ENCODE measurements at places on chromosomes 11 and 22. TPM values are rescaled to one million over a fixed set of nuclear protein-coding genes. Genes with fewer than 3 reads are reported as not detected.

GRCh38 chr22:37985751-37986281, 1.5 kb upstream of the SOX10 start:
- DNase-seq = no peak

- DNase-seq = peak; percentile 71
Measured at GRCh38 chr22:48821346-48821690, 1006.4 kb downstream of the BRD1 start.

GRCh38 chr11:88310246-88310645, 27.3 kb downstream of the CTSC start:
- no peak for DNase-seq

- DNase-seq = no peak
Measured at GRCh38 chr22:23357053-23357452, 176.7 kb downstream of the BCR start.

- DNase-seq = no peak
Measured at GRCh38 chr11:117944554-117944953, 15.4 kb upstream of the TMPRSS13 start.

DNA sequence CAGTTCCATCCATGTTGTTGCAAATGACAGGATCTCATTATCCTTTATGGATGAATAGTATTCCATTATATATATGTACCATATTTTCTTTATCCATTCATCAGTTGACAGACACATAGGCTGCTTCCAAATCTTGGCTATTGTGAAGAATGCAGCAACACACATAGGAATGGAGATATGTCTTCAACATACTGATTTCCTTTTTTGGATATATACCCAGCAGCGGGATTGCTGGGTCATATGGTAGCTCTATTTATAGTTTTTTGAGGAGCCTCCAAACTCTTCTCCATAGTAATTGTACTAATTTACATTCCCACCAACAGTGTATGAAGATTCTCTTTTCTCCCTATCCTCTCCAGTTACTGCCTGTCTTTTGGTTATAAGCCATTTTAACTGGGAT, 383.9 kb upstream of the CHORDC1 start:
- DNase-seq = no peak

- no peak for DNase-seq
Measured at GRCh38 chr22:31173386-31174145, 13.6 kb downstream of the RNF185 start.

- no peak for DNase-seq
Measured at GRCh38 chr22:19836512-19836911, 18.2 kb downstream of the GNB1L start.

ADSL gene
- 55.1 TPM for total RNA-seq

SSH3 gene
- total RNA-seq = 19.9 TPM

ACTN3 gene
- total RNA-seq = 0.10 TPM

SCUBE2 gene
- 29.2 TPM for total RNA-seq

Data from mesenteric fat pad (tissue), 1 donor.